ENCODE measurements at places on chromosomes 2 and 18. TPM values are rescaled to one million over a fixed set of nuclear protein-coding genes. Genes with fewer than 3 reads are reported as not detected.

SELENOI gene
- polyA plus RNA-seq, result 7.6 TPM

PCARE gene
- polyA plus RNA-seq, result not detected

TACR1 gene
- polyA plus RNA-seq, result 0.32 TPM

WBP1 gene
- 177 TPM for polyA plus RNA-seq

SANBR gene
- polyA plus RNA-seq, result 6.6 TPM

Measured in brain (organoid and tissue), 16 donors.